Uterus (tissue), 4 donors: ENCODE measurements at places on chromosomes 2 and 18. TPM values are rescaled to one million over a fixed set of nuclear protein-coding genes. Genes with fewer than 3 reads are reported as not detected.

Gene TMEFF2
- total RNA-seq, result not detected

Gene COX5B
- 135 TPM for total RNA-seq

Gene DYNAP
- total RNA-seq, result not detected

Gene SLC11A1
- total RNA-seq, result 0.97 TPM

DNA sequence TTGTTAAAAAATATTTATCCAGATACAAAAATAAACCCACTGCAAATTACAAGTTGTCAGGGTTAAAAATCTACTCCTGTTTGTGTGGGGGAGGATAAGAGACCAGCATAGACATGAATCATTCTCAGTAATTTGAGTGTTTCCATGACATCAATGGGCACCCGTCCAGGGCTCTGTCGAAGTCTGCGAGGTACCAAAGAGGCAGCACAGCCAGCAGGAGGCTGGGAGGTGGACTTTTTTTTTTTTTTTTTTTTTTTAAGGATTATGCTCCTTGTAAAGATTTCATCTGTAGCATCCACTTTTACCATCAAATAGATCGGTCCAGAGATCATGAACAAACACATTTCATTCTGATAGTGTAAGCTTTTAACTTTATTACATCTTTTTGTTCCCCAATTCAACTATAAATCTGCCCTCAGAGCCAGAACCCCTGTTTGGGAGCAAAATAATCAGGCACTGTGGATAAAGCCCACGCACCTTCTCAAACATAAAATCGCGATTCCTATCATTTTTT, 182.0 kb downstream of the TCF4 start:
- peak overlapping the region; percentile 0 for H3K4me3 ChIP-seq
- DNase-seq, result peak; percentile 84
- H3K27me3 ChIP-seq, result peaks cover 3% of the 10 kb centered on the region
- no peaks in the 10 kb centered on the region for H3K4me1 ChIP-seq

DNA sequence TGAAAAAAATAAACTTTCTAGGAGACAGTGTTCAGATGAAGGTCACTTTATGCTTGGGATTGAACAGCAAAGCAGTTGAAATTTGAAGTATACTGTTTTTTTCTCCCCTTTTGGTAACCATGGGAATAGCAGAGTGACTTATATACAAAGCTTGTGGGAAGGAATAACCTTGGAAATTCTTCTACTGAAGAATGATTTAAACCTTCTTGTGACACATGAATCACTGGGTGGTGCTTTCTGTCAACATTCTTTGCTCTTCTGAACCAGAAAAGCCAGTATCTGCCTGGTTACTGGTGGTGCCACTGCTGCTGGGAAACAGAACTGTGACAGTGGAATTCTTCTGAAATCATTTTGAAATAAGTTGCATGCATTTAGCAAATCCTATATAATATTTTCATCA, 39.4 kb upstream of the RND3 start:
- H3K27ac ChIP-seq, result no peak overlapping the region
- H3K36me3 ChIP-seq, result no peaks in the 10 kb centered on the region
- DNase-seq, result no peak

DNA sequence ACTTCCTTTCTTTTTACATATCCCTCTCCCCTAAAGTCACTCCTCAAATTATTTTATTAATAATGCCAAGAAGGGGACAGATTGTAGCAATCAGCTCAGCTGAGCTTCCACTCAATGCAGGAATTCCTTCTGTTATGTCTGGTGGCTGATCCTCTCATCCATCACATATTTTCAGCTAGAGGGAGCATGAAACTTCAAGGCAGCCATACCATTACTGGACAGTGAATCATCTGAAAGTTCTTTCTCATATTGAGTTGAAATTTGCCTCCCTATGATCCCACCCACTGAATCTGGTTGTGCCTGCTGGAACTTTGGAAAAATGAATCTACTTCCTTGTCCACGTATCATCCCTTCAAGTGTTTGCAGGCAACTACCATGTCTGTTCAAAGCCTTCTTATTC, 11.2 kb downstream of the ZNF385B start:
- no peak for DNase-seq
- no peak overlapping the region for H3K4me3 ChIP-seq
- no peak overlapping the region for H3K27ac ChIP-seq
- H3K36me3 ChIP-seq, result no peaks in the 10 kb centered on the region

- H3K4me3 ChIP-seq, result no peak overlapping the region
- H3K27me3 ChIP-seq, result no peaks in the 10 kb centered on the region
- no peaks in the 10 kb centered on the region for H3K4me1 ChIP-seq
- no peak overlapping the region for H3K27ac ChIP-seq
- H3K36me3 ChIP-seq, result no peaks in the 10 kb centered on the region
These were observed 21.5 kb upstream of the RBMS1 start for GRCh38 chr2:160515120-160515519.

DNA sequence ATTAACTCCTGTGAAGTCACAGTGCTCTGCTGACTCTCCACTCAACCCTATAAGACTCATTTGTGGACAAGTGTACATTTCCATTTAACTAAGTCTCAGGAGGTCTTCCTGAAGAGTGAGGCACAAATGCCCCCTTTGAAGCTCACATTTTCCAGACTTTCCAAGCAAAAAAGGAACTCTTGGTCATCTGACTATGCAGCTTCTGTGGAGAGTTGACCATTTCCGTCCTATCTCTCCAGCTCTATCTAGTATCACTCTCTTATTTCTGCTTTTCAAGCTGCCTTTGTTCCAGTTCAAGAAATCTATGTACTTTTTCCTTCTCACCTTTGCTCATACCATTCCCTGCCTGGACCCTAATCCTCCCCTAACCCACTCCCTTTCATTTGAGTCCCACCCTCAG, 77.0 kb downstream of the ANTXR1 start:
- H3K4me3 ChIP-seq, result no peak overlapping the region
- H3K27me3 ChIP-seq, result no peaks in the 10 kb centered on the region
- no peaks in the 10 kb centered on the region for H3K4me1 ChIP-seq
- H3K36me3 ChIP-seq, result no peaks in the 10 kb centered on the region

DNA sequence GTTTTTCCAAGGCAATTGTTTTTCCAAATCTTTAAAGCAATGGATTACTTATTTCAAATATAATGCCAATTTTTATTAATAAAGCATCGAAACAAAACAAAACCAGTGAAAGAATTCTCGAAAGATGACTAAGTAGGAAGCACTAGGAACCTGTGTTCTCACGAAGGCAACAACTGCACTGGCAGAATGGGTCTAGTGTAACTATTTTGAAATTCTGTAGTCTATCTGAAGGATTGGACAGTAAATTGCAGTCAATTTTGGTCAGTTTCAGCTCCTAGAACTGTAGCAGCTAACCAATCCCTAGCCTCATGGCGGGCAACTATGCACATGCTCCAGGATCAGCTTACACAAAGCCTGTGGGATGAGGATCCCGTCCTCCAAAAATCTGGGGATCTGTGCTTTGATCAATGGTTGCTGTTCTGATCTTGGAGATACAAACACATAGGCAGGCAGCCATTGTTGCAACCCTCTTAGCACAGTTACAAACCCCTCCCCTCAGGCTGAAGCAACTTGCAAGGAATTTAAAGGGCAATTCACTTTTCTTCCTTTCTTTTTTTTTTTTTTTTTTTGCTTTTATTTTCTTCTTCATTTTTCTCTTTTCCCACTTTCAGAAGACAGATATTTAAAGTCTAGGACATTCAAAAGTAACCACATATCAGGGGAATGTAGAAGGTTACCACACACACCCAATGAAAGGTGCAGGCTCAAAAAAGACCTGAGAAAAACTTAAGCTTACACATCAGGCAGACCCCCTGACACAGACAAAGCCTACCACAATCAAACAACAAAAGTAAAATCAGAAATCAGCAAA, 147.6 kb downstream of the THADA start:
- DNase-seq, result no peak
- H3K27me3 ChIP-seq, result no peaks in the 10 kb centered on the region
- H3K27ac ChIP-seq, result no peak overlapping the region
- H3K4me3 ChIP-seq, result no peak overlapping the region

GRCh38 chr2:171173087-171173486, 12.4 kb upstream of the TLK1 start:
- H3K4me1 ChIP-seq, result no peaks in the 10 kb centered on the region
- DNase-seq, result no peak
- H3K27ac ChIP-seq, result no peak overlapping the region
- peaks cover under 1% of the 10 kb centered on the region for H3K27me3 ChIP-seq

- no peaks in the 10 kb centered on the region for H3K36me3 ChIP-seq
- H3K4me3 ChIP-seq, result no peak overlapping the region
- no peaks in the 10 kb centered on the region for H3K4me1 ChIP-seq
- H3K27ac ChIP-seq, result no peak overlapping the region
These were observed 257.7 kb downstream of the ANAPC1 start for GRCh38 chr2:111626037-111626864.

- H3K36me3 ChIP-seq, result no peaks in the 10 kb centered on the region
- no peaks in the 10 kb centered on the region for H3K27me3 ChIP-seq
- no peaks in the 10 kb centered on the region for H3K4me1 ChIP-seq
- H3K4me3 ChIP-seq, result no peak overlapping the region
- no peak for DNase-seq
These were observed 179.9 kb upstream of the MSH6 start for GRCh38 chr2:47602996-47603395.

DNA sequence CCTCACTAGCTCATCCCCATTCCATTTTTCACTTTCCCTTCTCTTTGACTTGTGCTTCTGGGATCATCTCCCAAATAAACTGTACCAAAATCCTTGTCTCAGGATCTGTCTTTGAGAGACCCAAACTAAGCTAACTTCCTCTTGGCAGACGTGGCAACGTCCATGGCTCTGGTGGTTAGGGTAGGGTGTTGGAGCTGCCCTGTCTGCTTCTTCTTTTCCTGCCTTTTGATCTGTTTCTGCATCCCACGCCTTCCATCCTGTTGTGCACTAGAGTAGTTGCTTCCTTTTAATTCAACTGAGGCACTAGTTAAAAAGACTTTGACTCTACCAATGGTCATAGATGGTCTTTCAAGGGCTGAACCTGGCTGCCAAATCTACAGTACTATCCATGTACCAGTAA, 5.5 kb upstream of the MAP4K4 start:
- H3K36me3 ChIP-seq, result no peaks in the 10 kb centered on the region
- H3K4me3 ChIP-seq, result no peak overlapping the region
- H3K4me1 ChIP-seq, result peaks cover 4% of the 10 kb centered on the region
- no peaks in the 10 kb centered on the region for H3K27me3 ChIP-seq

DNA sequence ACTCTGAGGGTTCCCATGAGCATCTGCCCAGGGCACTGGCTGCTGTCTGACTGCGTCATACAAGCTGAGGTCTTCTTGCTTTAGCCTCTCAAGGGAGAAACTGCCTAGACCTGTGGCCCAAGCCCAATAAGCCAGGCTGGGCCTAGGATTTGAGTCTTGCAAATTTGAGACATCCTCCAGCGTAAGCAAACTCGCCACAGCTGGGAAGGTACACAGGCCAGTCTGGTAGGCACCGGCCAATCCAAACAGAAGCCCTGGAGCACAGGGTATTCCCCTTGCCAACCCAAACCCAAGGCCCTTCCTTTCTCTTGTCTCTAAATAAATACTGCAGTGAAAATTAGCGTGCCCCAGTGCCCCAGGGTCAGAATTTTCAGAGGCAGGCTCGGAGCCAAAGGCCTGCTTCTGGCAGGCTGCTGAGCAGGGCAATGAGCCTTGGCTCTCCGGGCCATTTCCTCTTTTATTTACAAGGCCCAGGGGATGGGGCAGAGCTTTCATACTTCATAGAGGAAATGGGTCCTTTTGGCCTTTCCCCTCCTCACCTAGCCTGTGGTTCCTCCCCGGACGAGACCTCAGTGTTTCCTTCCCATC, 33.3 kb downstream of the POLR1A start:
- peak overlapping the region; percentile 48 for H3K27ac ChIP-seq
- H3K4me3 ChIP-seq, result no peak overlapping the region
- peak; percentile 51 for DNase-seq

- H3K27me3 ChIP-seq, result no peaks in the 10 kb centered on the region
- no peaks in the 10 kb centered on the region for H3K4me1 ChIP-seq
- no peak for DNase-seq
- H3K4me3 ChIP-seq, result no peak overlapping the region
- no peaks in the 10 kb centered on the region for H3K36me3 ChIP-seq
These were observed 28.8 kb downstream of the WDFY1 start for GRCh38 chr2:223916181-223916920.

DNA sequence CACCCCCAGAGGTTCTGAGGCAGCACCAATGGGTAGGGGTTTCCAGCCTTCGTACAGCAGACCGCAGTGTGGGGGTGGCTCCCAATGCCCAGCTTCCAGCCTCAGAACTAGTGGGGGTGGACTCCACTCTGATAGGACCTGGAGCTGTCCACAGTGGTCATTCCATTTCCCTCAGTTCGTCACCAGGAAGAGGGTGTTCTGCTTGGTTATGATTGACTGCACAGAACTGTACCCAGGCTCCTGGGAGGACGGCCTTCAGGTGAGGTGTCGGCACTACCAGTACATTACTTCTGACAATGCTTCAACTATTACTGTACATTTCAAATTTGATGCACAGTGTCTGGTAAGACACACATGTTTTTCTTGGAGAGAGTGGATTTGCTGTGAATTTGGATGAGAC, 150.3 kb upstream of the CAPN13 start:
- H3K27ac ChIP-seq, result no peak overlapping the region
- H3K36me3 ChIP-seq, result no peaks in the 10 kb centered on the region
- H3K4me1 ChIP-seq, result no peaks in the 10 kb centered on the region
- DNase-seq, result no peak

GRCh38 chr2:42725657-42726056, 38.3 kb downstream of the OXER1 start:
- H3K27ac ChIP-seq, result no peak overlapping the region
- no peak for DNase-seq
- H3K27me3 ChIP-seq, result no peaks in the 10 kb centered on the region
- no peak overlapping the region for H3K4me3 ChIP-seq

- H3K27me3 ChIP-seq, result no peaks in the 10 kb centered on the region
- no peaks in the 10 kb centered on the region for H3K36me3 ChIP-seq
- no peak overlapping the region for H3K4me3 ChIP-seq
These were observed 5.0 kb downstream of the TACR1 start for GRCh38 chr2:75194184-75194868.

DNA sequence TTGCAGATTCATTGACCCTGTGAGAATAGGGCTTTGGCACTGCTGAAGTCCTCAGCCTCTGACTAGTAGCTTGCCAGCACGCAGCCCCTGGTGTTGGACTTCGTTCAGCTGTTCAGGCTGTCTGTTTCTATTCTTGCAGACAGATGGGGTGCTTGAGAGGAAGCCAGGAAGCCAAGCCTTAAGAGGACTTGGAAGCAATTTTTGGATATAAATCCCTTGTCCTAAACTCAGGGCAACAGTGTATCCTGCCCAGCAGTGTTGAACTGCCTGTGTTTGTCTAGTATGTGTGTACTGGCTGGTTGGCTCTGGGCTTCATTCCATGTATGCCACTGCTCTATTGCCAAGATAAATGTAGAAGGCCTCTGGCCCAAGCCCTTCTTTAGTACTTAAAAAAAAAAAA, 108.6 kb downstream of the COMMD1 start:
- H3K27me3 ChIP-seq, result no peaks in the 10 kb centered on the region
- H3K4me1 ChIP-seq, result no peaks in the 10 kb centered on the region
- H3K36me3 ChIP-seq, result no peaks in the 10 kb centered on the region
- no peak overlapping the region for H3K4me3 ChIP-seq
- H3K27ac ChIP-seq, result peak overlapping the region; percentile 72

DNA sequence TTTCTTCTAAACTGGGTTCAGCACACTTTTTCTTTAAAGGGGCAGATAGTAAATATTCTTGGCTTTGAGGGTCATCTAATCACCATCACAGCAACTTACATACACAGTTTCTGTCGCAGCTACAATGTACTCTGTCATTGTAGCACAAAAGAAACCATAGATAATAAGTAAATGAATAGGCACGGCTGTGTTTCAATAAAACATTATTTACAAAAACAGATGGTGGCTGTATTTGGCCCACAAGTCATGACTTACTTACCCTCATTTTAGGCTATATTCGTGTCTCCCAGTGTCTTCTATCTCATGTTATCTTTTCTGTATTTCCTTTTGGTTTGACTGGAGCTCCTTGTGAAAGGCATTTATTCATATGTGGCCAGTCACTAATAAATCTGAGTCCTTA, 168.3 kb downstream of the MAP2 start:
- H3K27me3 ChIP-seq, result no peaks in the 10 kb centered on the region
- H3K36me3 ChIP-seq, result no peaks in the 10 kb centered on the region
- no peak overlapping the region for H3K27ac ChIP-seq
- H3K4me1 ChIP-seq, result no peaks in the 10 kb centered on the region
- H3K4me3 ChIP-seq, result no peak overlapping the region
- DNase-seq, result no peak
